ENCODE measurements at places on chromosomes 7 and 10.

- no peak for DNase-seq
Measured at GRCh38 chr10:28429573-28430216, 103.2 kb upstream of the WAC start.

DNA sequence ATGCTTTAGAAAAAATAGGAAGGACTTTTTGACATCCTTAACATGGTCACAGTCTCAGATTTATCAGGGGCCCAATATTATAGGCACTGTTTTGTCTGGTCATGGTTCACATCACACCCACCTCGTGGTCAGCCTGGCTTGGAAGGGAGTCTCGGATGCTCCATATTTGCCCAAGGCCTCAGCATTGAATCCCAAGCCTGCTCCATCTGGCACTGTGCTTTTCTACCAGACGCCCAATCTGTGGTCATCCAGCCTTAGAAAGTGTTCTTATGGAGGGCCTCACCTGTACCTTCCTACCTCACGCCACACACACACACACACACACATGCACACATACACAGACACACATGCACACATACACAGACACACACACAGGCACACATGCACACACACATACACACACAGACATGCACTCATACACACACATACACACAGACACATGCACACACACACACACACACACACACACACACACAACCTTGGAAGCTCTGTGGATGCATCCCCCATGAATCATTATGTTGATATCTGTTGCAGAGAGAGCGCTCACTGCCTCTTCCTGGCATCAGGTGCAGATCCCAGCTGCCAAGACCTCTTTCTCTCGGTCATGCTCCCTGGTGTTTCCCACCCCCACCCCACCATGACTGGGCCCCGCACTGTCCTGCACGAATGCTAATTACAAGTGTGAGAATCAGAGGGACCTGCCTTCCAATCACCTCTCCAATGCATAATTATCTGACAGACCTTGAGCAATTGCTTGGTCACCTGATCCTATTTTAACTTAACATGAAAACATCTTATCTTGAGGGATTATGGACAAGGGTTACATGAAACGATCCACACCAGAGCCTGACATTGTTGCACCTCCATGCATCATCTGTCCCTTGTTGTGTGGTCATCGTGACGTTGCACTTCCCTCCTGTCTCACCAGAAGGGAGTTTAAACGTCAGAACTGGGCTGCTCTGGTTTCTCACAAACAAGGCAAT is 122.7 kb upstream of the TMEM72 start:
- DNase-seq, result no peak

DNA sequence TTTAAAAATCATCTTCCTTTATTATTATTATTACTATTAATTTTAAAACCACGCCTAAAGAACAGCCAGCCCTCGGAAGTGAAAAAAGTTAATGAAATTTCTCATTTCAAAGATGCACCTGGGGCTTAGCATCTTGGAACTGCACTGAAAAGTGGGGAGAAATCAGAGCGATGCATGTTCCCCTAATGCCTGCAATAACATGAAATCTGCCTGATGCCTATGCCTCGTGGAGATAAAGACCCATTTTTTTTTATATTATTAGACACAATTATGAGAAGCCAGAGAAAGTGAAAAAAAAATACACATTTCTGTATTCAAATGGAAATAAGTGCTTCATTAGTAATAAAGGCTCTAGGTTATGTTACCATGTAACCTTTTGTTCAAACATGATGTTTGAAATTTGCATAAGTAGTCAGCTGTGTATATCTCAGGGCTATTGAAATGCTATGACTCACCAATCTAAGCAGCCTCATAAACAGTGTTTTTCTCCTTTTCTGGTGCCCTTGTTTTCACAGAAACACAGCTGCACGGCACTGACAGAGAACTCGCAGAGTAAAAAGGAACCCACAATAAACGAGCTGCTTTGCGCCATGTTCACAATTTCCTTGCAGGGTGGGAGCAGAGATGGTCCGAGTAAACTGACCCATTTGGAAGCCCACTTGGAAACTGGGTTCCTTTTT is 175.8 kb upstream of the PRKCQ start:
- DNase-seq, result no peak

DNA sequence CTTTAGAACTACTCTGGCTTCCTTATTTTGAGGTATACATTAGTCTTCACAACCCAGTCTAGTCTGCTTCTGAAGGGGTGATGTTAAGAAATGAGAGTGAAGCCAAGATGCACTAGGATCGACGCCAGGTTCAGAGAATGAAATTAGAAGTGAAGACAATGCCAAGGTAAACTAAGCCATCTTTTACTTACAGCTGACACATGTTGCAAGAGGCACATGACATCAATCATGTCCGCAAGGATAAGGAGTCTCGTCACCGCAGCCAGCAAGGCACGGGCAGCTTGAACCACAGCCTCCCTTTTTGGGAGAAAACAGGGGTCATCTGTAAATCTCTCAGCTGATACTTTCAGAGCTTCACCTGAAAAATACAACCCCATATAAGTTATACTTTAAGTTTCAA is 156.7 kb downstream of the CTNNA3 start:
- DNase-seq, result no peak

DNA sequence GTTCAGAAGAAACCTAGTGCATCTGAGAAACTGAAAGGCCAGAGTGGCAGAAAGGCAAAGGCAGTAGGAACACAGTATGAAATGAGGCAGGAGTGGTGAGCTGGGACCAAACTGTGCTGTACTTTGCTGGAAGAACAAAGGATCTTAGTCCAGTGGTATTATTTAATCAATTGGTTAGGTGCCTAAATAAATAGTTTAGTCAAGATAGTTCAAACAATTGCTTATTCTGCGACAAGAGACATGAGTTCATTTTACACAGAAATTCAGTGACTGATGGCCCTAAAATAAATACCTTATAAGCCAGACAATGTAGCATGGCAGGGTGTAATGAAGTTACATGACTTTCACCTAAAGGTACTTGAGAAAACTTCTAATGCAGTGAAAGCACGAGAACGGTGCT is 181.8 kb upstream of the LRRN3 start:
- no peak for DNase-seq

DNA sequence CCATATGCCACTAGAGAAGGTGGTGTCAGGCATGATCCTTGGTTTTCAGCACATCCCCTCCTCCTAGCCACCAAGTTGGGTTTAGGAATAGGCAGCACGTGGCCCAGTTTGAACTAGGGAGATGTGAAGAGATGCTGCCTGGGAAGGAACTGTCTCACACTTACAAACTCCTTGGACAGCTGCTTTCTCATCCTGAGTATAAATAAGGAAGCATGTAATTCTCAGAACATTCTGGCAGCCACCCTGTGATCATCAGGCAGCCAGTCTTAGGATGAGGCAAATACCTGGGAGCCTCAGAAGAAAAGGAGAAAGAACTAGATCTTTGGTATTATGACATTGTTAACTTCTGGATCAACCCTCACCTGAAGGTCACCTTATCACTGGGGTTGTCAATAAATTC is 21.3 kb upstream of the XPNPEP1 start:
- no peak for DNase-seq

GRCh38 chr7:4774658-4775249 is 669 bp upstream of the AP5Z1 start:
- DNase-seq, result peak; percentile 28

- DNase-seq, result peak; percentile 92
Measured at GRCh38 chr10:30687698-30688213, 58.2 kb upstream of the LYZL2 start.

DNA sequence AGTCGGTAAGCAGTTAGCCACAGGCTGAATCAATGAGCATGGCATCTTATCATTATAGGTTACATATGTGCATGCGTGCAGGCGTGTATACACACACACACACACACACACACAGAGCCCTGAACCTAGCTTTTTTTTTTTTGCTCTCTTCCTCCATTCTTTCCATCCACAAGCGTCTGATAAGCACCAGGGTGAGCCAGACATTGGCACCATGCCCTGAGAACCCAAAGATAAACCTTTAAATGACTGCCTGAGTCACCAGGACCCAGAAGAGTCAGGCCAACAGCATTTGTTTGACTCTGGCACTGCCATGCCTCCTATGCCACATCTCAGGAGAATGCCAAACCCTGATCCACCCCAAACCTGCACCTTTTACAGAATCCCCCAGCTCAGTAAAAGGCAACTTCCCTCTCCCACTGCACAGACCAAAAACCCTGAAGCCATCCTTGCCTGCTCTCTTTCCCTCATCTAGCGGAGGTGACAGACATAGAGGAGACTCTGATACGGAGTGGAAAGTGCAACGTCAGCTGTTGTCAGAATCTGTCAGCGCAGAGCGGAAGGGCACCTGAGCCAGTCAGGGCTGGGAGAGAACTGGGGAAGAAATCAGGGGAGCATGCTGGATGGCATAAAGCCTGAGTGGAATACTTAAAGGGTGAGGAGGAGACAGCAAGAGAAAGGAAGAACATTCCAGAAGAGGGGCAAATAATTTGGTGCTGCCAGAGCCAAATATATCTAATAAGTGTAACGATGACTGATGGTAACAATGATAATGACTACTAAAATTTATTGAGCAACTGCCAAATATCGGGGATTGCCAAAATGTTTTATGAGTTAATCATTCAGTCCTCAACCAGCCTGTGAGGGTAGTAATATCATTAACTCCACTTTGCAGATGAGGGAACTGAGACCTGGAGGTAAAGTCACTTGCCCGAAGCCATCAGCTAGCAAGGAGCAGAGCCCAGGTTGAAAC is 3.2 kb downstream of the PARP12 start:
- DNase-seq, result peak; percentile 53

- DNase-seq, result no peak
Measured at GRCh38 chr10:104077247-104077646, 8.4 kb downstream of the COL17A1 start.

GRCh38 chr7:1318661-1319060 is 86.0 kb downstream of the UNCX start:
- DNase-seq, result no peak

All from stimulated activated naive CD8-positive, alpha-beta T cell treated with anti-CD3 and anti-CD28 coated beads, Interleukin-15, Interleukin-2, amounts not matched to agents 100 U/mL and 50 U/mL, for 24 hours (primary cell).